ENCODE measurements at places on chromosomes 2 and 18.
A peak's percentile ranks its signal among the peaks of the same experiment; 100 is the strongest.

GRCh38 chr2:112137516-112138158 lies 548 bp upstream of the FBLN7 start:
- peaks cover 10% of the 10 kb centered on the region for H3K4me1 ChIP-seq
- H3K4me3 ChIP-seq, result peak overlapping the region; percentile 58
- peaks cover 5% of the 10 kb centered on the region for H3K27me3 ChIP-seq
- no peak overlapping the region for H3K27ac ChIP-seq
- no peak for DNase-seq

DNA sequence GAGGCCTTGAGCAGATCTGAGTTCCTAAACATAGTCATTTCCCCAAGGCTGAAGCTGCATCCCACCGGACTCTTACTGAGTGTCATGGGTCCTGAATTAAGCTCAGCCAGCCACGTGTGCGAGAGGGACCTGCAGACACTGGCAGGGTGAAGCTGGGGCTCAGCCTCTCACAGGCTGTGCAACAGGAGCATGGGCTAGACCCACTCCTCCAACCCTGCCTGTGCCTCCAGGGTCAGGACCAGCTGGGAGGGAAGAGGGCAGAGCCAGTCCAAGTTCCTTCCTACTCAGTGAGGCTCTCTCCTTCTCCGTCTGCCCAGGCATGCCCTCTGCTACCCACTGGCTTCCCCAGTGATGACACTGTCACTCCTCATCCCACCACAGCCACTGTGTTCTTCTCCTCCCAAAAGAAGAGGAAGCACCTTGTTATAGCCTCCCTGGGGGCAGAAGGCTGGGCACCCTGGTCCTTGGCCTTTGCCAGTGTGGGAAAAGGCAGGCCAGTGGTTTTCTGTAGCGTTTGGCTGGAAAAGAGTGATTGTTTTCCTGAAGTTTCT lies 78.9 kb downstream of the KCNF1 start:
- H3K4me1 ChIP-seq, result no peaks in the 10 kb centered on the region
- no peaks in the 10 kb centered on the region for H3K27me3 ChIP-seq
- DNase-seq, result no peak

GRCh38 chr2:165582409-165582808 lies 112.9 kb downstream of the CSRNP3 start:
- DNase-seq, result no peak
- no peak overlapping the region for H3K4me3 ChIP-seq
- no peaks in the 10 kb centered on the region for H3K27me3 ChIP-seq
- peaks cover 7% of the 10 kb centered on the region for H3K4me1 ChIP-seq
- H3K36me3 ChIP-seq, result no peaks in the 10 kb centered on the region

GRCh38 chr2:12870692-12871091 lies 154.0 kb downstream of the TRIB2 start:
- H3K36me3 ChIP-seq, result no peaks in the 10 kb centered on the region
- no peak overlapping the region for H3K27ac ChIP-seq
- no peaks in the 10 kb centered on the region for H3K27me3 ChIP-seq
- H3K4me1 ChIP-seq, result no peaks in the 10 kb centered on the region
- no peak for DNase-seq
- no peak overlapping the region for H3K4me3 ChIP-seq

DNA sequence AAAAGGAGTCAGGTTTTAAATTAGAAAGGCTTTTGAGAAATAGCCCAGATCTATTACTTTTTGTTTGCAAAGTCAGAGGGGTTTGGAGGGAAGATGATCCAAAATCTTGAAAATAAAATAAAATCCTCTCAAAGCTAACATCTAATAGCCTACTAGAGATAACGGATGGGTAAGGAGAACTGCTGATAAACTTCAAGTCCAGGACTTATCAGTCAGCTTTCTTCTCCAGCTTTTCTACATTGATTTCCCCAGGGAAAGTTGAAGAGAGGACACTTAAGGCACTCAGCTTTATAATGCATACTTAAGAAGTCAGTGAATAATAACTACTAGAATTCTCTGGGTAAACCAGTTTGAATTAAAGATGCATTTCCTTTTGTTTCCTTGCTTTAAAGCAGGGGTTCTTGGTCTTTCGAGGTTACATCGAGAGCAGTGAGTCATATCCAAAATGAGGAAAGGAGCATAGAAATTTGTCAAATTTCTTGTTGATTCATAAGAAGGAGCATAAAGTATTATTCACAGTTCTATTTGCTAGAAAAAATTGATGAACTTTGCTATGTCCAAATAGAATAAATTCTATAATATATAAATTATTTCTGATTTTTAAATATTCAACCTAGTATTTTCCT lies 43.2 kb upstream of the ITPRID2 start:
- no peaks in the 10 kb centered on the region for H3K36me3 ChIP-seq
- H3K27me3 ChIP-seq, result no peaks in the 10 kb centered on the region
- no peak for DNase-seq

- peaks cover 74% of the 10 kb centered on the region for H3K36me3 ChIP-seq
- no peaks in the 10 kb centered on the region for H3K4me1 ChIP-seq
- no peak overlapping the region for H3K27ac ChIP-seq
- no peak for DNase-seq
Measured at GRCh38 chr2:120294008-120294340, 41.3 kb downstream of the RALB start.

DNA sequence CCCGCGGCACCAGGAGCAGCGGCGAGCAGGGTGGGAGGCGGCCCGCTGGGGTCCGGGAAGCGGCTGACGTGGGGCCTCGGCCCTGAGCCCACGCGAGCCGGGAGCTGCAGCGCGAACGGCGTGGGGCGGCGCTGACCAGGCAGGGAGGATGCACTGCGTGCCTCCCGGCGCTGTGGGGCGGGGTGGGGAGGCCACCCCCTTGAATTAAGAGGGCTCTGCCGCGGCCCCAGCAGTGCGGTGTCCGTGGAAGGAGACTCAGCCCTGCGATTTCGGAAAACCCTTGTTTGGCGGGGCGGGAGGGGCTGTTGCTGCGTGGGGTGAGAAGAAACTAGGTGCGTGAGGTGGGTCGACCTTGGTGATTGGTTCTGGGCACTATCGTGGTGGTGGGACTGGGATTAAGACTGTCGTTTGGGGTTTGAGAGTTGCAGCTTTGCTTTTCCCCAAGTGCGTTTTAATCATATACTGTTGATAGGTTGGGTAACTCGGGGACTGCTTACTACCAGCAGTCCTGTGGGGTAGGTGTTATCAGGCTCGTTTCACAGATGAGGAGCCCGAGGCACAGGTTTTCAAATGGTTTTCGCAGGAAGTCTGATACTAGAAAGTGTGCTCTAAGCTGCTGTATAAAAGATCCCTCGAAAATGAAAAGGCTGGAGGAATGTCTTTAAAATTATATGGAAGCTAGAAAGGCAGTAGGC lies 722 bp downstream of the ACSL3 start:
- no peaks in the 10 kb centered on the region for H3K27me3 ChIP-seq
- H3K27ac ChIP-seq, result peak overlapping the region; percentile 99
- H3K4me1 ChIP-seq, result peaks cover 48% of the 10 kb centered on the region
- H3K4me3 ChIP-seq, result peak overlapping the region; percentile 82

GRCh38 chr2:38156436-38156835 lies 80.5 kb upstream of the CYP1B1 start:
- H3K4me3 ChIP-seq, result no peak overlapping the region
- no peaks in the 10 kb centered on the region for H3K36me3 ChIP-seq
- DNase-seq, result no peak
- no peak overlapping the region for H3K27ac ChIP-seq
- H3K27me3 ChIP-seq, result no peaks in the 10 kb centered on the region

- no peak overlapping the region for H3K27ac ChIP-seq
- DNase-seq, result no peak
- H3K4me1 ChIP-seq, result no peaks in the 10 kb centered on the region
- H3K36me3 ChIP-seq, result no peaks in the 10 kb centered on the region
- no peaks in the 10 kb centered on the region for H3K27me3 ChIP-seq
Measured at GRCh38 chr2:223494496-223494895, 107.7 kb downstream of the SCG2 start.

GRCh38 chr2:160368988-160369930 lies 124.3 kb downstream of the RBMS1 start:
- peaks cover 100% of the 10 kb centered on the region for H3K4me1 ChIP-seq
- H3K36me3 ChIP-seq, result peaks cover 6% of the 10 kb centered on the region
- no peak overlapping the region for H3K4me3 ChIP-seq
- H3K27me3 ChIP-seq, result no peaks in the 10 kb centered on the region
- peak overlapping the region; percentile 40 for H3K27ac ChIP-seq
- no peak for DNase-seq

GRCh38 chr2:122927710-122928557 lies 1097.2 kb upstream of the CNTNAP5 start:
- no peak for DNase-seq
- no peaks in the 10 kb centered on the region for H3K36me3 ChIP-seq
- H3K4me1 ChIP-seq, result no peaks in the 10 kb centered on the region
- H3K4me3 ChIP-seq, result no peak overlapping the region

- H3K27ac ChIP-seq, result no peak overlapping the region
- H3K27me3 ChIP-seq, result no peaks in the 10 kb centered on the region
- DNase-seq, result no peak
- no peak overlapping the region for H3K4me3 ChIP-seq
- no peaks in the 10 kb centered on the region for H3K4me1 ChIP-seq
Measured at GRCh38 chr2:158914731-158915130, 53.7 kb upstream of the TANC1 start.

DNA sequence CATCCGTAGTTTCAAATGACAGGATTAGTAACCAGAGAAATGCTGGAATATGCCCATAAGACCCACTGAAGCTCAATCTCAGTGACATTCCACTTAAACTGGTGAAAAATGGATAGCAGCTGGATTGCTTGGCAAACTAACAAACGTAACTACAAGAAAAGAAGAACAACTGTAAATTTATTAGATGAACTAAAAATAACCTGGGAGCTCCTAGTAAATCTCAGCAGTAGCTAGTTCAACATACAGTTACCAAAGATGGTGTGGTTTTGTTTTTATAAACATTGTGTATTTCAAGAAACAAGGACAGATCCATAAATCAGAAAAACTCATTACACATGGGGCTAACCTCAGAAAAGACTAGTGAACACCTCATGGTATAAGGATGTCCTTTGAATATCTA lies 531.9 kb downstream of the XIRP2 start:
- H3K27ac ChIP-seq, result no peak overlapping the region
- H3K4me3 ChIP-seq, result no peak overlapping the region
- no peak for DNase-seq
- no peaks in the 10 kb centered on the region for H3K27me3 ChIP-seq
- no peaks in the 10 kb centered on the region for H3K36me3 ChIP-seq

DNA sequence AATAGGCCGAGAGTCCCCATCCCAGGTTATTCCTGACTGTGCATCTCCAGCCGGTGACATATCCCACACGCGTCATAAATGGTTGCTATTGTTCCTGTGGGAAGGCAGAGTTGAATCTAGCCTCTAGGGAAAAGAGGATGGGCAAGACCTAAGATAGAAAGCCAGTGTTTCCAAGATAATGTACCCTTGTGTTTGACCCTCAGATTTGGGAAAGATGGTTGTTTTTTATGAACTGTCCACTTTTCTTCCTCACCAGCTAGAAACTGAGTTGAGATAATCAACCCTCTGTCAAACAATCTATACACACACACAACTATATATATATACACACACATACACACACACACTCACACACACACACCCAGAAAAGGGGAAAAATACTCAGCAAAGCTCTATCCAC lies 131.0 kb downstream of the PRKCE start:
- H3K36me3 ChIP-seq, result no peaks in the 10 kb centered on the region
- H3K27ac ChIP-seq, result no peak overlapping the region
- H3K4me3 ChIP-seq, result no peak overlapping the region
- H3K27me3 ChIP-seq, result no peaks in the 10 kb centered on the region
- peaks cover 20% of the 10 kb centered on the region for H3K4me1 ChIP-seq

- H3K36me3 ChIP-seq, result no peaks in the 10 kb centered on the region
- DNase-seq, result no peak
- no peaks in the 10 kb centered on the region for H3K4me1 ChIP-seq
- no peaks in the 10 kb centered on the region for H3K27me3 ChIP-seq
- no peak overlapping the region for H3K4me3 ChIP-seq
Measured at GRCh38 chr2:24937236-24937635, 17.2 kb upstream of the ADCY3 start.

GRCh38 chr2:11967946-11968465 lies 221.6 kb downstream of the LPIN1 start:
- H3K27me3 ChIP-seq, result no peaks in the 10 kb centered on the region
- no peaks in the 10 kb centered on the region for H3K36me3 ChIP-seq
- DNase-seq, result no peak
- no peak overlapping the region for H3K27ac ChIP-seq
- H3K4me3 ChIP-seq, result no peak overlapping the region

DNA sequence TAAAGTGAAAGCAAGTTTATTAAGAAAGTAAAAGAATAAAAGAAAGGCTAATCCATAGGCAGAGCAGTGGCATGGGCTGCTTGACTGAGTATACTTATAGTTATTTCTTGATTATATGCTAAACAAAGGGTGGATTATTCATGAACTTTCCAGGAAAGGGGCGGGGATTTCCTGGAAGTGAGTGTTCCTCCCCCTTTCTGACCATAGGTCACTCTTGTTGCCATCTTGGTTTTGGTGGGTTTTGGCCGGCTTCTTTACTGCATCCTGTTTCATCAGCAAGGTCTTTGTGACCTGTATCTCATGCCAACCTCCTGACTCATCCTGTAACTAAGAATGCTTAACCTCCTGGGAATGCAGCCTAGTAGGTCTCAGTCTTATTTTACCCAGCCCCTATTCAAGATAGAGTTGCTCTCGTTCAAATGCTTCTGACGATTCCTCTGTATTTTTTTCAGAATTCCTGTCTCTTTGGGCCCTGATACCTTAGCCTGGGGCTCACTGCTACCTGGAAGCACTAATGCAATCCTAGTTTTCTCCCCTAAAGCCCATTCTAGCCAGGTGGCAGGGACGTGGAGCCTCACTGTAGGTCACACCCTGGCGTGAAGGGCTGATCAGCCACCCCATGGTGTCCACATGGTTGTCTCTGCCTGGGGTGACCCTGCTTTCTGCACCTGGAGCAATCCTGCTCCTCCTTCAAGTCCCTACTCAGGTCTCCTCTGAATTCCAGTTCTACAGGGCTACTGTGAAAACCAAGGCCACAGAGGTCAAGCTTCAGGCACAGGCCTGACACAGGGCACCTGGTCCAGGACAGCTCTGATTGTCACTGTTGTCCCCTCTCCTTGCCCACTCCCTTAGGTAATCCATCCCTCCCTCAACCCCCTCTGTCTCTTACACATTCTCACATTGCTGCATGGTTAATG lies 6.0 kb upstream of the SLC35F6 start:
- H3K27ac ChIP-seq, result peak overlapping the region; percentile 56
- H3K36me3 ChIP-seq, result no peaks in the 10 kb centered on the region
- peaks cover 13% of the 10 kb centered on the region for H3K4me1 ChIP-seq
- H3K27me3 ChIP-seq, result no peaks in the 10 kb centered on the region
- no peak overlapping the region for H3K4me3 ChIP-seq

- H3K4me1 ChIP-seq, result no peaks in the 10 kb centered on the region
- no peaks in the 10 kb centered on the region for H3K36me3 ChIP-seq
- DNase-seq, result no peak
Measured at GRCh38 chr18:27861539-27861938, 315.4 kb downstream of the CDH2 start.
